ENCODE measurements at places on chromosomes 5 and 9.

- DNase-seq = peak; percentile 5
These were observed 147.6 kb downstream of the CEMIP2 start for GRCh38 chr9:71620746-71621145.

GRCh38 chr9:95070549-95071021 lies 246.9 kb downstream of the FANCC start:
- no peak for DNase-seq

GRCh38 chr5:180133551-180133950 lies 62.0 kb upstream of the RNF130 start:
- no peak for DNase-seq

DNA sequence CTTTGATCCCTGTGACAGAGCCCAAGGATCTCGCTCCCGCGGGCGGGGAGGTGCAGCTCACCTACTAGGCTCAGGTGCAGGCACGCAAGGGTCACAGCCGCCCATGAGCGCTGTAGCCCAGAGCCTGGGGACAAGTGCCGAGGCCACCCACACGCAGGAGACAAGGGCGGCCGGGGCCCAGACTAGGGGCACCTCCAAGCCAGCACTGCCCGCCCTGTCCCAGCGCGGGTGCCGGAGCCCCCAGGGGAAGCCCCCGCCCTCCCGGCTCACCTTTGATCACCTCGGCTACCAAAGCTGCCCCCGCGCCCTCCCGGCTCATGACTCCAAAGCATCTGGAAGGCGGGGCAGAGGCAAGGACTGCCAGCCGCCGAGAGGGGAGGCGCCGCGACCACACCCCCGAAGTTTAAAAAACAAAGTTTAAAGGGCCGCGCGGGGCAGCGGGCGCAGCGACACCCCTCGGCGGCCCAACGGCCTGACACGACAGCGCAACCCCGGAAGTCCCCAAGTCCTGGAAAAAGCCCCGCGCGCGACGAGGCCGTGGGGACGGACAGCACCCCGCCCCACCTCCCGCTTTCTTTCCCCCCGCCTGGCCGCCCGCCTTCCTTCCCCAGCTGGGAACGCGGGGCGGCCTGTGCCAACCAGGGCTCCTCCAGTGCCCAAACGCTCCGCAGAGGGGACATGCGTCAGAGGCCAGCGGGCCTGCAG lies 53.0 kb downstream of the CDC14B start:
- no peak for DNase-seq

DNA sequence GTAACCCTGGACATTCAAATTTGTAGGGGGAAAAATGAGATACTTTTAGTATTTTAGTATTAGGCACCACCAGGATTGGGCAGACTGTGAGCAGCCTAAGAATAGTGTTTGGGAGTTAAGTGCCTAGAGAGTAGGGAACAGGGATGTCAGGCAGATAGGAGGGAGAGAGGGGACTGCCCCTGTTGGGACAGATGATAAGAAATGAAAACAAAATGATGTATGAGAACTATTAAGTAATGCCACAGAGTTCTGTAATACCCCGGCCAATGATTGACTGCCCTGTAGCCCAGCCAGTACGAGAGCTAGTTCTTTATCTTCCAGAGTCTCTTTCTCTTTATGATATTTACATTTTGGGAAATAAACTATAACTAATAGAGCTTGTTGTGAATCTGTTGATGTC lies 24.4 kb downstream of the ARHGAP26 start:
- no peak for DNase-seq

DNA sequence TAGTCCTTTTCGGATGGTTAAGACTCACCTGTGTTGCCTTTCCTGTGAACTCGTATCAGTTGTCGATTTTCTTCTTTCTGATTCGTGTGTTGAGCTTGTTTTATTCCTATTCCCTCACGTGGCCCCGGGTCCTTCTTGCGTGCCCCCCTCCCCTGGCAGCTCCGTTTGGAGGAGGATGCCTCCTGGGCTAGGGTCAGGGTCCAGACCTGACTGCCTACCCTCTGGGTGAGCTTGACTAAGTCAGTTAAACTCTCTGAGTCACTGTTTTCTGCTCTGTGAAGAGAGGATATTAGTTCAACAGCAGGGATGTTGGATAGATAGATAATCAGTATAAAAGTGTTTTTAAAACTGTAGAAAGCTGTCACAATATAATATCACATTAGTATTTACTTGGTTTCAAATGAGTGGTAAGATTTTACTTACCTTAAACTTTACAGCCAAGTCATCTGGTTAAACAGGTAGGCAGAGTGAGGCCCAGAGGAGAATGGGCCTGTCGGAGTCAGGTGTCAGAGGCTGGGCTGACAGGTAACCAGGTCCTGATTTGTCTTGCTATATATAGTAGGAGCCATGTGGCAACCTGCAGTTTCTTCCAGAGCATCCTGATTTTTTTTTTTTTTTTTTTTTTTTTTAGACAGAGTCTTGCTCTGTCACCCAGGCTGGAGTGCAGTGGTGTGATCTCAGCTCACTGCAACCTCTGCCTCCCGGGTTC lies 24.2 kb downstream of the PPARGC1B start:
- no peak for DNase-seq

- no peak for DNase-seq
These were observed 110.6 kb downstream of the RAPGEF6 start for GRCh38 chr5:131524431-131524830.

All from NCI-H446 treated with DMSO at 0.1 percent for 48 hours (cell line).